Stimulated activated CD4-positive, alpha-beta T cell treated with anti-CD3 and anti-CD28 coated beads, Interleukin-2, amount 100 ng/mL, for 24 hours (primary cell): ENCODE measurements at places on chromosomes 13 and 19.

DNA sequence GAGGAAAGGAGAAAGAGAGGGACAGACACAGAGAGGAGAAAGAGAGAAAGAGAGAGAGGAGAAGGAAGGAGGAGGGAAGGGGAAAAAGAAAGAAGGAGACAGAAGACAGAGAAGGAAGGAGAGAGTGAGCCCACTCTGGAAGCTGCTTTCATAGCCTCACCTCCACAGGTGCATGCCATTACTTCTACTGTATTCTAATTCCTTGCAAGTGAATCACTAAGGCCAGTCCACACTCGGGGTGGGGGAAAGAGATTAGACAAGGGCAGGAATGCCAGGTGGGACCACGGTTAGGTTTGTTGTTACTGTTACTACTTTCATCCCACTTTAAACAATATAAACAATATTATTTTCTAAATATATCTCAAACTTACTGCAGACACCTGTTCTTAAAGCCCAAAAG lies 684.5 kb upstream of the ARGLU1 start:
- no peak for DNase-seq

DNA sequence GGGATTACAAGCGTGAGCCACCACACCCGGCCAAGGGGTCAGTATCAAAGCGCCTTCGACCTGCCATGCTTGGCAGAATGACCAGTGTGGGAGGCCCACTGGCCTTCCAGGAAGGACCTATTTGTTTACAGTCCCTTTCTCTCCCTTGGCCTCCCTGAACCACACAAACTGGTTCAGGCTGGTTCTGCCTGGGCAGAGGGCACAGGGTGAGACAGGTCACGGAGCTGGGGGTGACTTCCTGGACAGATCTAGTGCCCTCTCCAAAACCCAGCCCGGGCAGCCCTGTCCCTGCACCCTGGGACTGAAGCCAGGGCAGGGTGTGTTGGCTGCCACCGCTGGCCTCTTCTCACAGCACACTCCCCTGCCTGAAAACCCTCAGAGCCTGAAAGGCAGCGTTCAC lies 11.3 kb downstream of the PLEKHF1 start:
- DNase-seq = no peak

GRCh38 chr13:28496188-28496564 lies 1.2 kb upstream of the FLT1 start:
- DNase-seq = no peak

GRCh38 chr19:1522838-1523237 lies 1.0 kb upstream of the PLK5 start:
- DNase-seq = no peak

DNA sequence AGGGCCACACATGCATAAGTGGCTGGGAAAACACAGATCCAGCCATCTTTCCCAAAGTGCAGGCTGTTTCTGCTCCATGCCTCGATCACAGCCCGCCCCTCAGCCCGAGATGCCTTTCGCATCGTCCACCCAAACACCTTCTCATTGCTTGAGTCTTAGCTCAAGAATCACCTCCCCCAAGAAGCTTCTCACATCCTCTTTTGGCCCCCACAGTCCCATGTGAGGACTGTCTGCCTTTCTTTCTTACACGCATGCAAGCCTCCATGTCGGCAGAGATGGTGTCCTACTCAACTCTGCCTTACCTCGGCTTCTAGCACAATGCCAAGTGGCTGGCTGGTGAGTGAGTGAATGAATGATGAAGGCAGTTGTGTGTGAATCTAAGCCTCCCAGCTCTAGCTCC lies 18.1 kb upstream of the GSX1 start:
- no peak for DNase-seq

- DNase-seq = no peak
Measured at GRCh38 chr13:20997301-20998161, 63.9 kb downstream of the LATS2 start.

DNA sequence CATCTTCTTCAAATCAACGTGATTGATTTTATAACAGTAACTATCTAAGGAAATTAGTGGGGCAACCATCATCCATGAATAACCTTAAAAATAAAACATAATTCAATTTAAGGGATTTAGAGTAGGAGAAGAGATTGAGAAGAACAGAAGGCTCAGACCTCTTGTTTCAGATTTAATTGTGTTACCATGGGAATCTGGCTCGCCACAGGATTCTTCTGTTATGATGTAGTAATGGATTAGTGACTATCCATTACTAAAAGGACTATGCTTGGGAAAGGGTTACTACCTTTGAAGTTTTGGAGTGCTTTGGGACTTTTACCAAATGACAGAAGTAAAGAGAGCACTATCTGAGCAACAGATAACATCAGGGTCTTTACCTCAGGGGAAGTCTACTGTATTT lies 13.2 kb downstream of the FREM2 start:
- no peak for DNase-seq

GRCh38 chr19:15432018-15432494 lies 13.3 kb upstream of the AKAP8L start:
- DNase-seq = peak; percentile 50

DNA sequence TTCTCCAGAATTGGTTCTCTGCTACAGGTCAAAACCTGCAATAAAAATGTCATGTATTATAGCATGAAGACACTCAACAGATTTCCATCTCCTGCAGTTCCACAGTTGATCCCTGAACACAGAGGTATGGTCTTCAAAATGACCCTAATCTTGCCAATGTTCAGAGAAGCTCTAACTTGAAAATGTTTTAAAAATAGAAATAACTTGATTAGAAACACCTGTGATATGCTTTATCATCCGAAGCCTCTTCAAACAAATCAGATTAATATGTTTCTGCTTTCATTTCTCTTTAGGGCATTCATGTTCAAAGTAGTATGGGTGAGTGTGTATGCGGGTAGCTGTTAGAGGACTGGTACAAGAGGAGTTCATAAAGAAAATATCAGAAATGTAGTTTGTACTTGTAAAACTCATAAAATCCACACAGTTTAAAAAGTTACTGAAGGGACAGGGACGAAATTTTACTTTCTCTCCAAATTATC lies 60.4 kb downstream of the KCNRG start:
- no peak for DNase-seq

DNA sequence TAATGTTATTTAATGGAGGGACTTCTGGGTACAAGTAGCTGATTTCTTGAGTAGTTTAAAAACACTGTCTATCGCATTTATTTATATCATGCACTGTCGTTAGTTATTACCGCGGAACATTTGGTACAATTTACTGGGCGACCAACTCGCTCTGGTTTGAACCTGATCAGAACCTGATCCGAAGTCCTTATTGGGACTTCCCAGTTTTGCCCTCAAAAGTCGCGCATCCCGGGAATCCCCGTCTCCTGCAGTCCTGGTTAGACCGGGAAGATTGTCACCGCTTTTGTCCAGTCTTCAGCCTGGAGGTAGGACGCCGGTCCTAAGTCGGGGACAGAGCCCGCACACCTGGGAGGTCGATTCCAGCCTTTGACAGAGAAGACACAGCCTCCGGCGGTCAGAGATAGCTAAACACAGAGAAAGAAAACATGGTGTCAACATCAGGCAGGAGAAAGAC lies 694 bp downstream of the CLN5 start:
- peak; percentile 12 for DNase-seq

DNA sequence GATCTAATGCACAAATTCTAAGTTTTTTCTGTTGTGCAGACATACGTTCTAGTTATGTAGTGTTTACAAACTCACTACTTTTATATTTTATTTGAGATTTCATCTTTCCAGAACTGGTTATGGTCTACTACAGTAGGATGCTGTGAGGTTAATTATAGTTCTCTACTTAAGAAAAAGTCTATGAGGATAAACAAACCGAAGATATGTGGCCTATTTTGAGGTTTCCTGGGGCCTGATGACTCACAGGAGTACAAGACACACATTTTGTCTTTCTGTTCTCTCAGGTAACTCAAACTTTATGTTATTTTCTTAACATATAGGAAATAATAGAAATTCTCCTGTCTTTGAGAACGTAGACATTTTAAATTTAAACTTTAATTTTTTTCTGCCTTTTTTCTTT lies 45.1 kb downstream of the PCDH20 start:
- DNase-seq = no peak

GRCh38 chr19:10321417-10321797 lies 5.6 kb upstream of the FDX2 start:
- no peak for DNase-seq

GRCh38 chr19:45368737-45369340 lies 1.5 kb downstream of the ERCC2 start:
- DNase-seq = no peak

- no peak for DNase-seq
Measured at GRCh38 chr13:44346534-44346933, 27.1 kb upstream of the SERP2 start.

GRCh38 chr13:45231722-45232121 lies 30.9 kb upstream of the KCTD4 start:
- DNase-seq = no peak

GRCh38 chr19:29385191-29385795 lies 140.5 kb upstream of the VSTM2B start:
- no peak for DNase-seq

- DNase-seq = peak; percentile 44
Measured at GRCh38 chr19:38543807-38544568, 73.8 kb downstream of the MAP4K1 start.

GRCh38 chr13:105365021-105365550 lies 1170.4 kb downstream of the EFNB2 start:
- DNase-seq = no peak

DNA sequence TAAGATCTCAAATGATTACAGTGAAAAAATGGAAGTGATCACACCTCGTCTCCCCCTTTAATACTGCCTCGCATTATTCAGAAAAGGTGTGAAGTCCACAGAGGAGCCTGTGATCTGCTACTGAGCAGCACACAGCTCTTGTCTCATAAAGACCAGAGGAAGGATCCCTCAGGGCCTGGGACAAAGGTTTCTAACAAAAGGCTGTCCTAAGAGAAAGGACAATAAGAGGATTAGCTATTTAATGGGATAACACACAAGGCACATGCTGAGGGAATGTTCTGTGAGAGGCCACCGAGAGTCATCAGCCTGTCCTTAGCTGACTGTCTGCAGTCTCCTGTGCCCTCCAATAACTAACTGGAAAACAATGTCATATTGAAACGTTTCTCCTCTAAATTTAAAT lies 26.7 kb downstream of the EBPL start:
- no peak for DNase-seq

DNA sequence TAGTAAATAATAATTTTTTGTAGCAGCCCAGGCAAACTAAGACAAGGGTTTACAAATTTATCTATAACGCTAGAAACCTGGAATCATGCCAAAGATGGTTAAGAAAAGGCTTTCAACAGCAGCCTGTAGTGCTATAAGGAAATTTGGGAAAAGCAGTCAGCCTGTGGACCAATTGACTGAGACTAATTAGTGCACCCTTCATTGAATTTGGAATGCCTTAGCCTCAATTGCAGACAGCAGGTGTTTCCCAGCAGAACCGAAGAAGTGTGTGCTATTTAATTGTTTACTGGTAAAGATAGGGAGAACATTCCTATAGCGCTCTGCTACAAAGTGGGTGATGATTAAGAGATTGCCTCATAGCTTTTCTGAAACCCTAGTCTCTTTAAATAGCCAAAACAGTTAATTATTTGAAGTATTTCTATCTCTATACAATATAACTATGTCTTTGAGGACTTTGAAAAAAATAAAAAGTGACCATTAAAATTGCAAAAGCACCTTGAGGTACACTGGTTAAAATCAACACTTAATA lies 1884.3 kb upstream of the PCDH20 start:
- no peak for DNase-seq

DNA sequence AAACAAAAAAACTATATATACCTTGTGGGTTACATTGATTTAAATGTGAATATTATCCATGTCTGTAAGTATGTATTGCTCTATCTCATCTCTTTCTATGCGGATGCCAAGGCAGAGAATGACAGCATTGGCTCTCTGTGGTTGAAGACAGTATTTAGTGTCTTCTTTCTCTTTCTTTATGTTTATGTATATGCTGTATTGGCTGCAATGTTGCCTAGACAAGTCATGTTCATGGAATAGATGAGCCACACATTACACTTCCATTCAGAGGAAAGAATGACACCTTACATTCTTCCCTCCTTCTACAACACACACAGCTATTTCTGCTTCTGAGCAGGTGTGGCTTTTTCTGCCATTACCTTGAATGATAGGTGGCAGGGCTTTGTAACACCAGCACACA lies 639.4 kb upstream of the MIR17HG start:
- no peak for DNase-seq

- peak; percentile 57 for DNase-seq
Measured at GRCh38 chr19:50377051-50377461, 799 bp downstream of the NR1H2 start.

GRCh38 chr13:111233080-111233479 lies 87.4 kb upstream of the TEX29 start:
- no peak for DNase-seq

DNA sequence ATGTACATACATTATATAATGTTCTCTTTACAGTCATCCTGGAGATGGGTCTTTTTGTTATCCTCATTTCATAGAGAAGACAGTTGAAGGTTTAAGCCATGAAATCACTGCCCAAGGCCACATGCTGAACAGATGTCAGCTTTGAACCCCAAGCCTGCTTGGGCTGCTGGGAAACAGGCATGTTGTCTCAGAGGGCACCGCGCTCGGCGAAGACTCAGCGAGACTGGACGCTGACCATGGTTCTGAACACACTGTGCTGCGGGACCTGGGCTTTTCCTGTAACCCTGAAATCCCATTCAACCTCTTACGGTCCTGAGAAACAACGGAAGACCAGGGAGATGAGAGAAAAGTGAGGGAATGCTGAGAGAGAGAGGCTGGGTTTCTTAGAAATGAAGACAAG lies 27.3 kb downstream of the LRFN3 start:
- no peak for DNase-seq

GRCh38 chr13:39527961-39528660 lies 74.9 kb downstream of the LHFPL6 start:
- no peak for DNase-seq

- no peak for DNase-seq
Measured at GRCh38 chr19:7859831-7860713, 14.1 kb downstream of the PRR36 start.

DNA sequence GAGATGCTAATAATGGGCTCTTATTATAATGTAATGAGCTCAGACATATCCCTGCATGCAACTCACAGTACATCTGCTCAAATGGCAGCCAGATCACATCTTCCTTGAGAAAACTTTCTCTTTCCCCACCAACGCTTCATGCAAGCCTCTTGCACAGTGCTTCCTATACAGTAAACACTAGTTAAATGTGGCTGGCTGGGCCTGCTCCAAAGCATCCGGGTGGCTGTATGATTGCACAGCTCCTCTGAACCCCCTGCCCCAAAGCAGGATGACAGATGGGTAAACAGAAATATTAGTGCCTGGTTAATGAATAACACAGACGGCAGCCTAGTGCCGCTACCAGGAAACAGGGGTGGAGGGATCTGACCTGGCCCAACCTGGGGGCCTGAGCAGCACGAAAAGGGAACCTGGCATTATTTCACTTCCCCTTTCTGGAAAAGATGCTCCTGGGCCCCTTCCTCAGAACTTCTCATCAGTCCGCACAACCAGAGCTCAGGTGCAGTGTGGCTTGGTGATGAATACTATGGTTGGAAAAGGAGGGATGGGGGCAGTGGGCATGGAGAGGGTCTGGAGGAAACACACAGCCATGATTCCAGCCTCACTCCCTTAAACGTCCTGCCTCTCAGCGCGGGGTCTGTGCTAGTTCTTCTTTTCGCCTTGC lies 10.8 kb downstream of the FFAR2 start:
- no peak for DNase-seq
